Stimulated activated CD4-positive, alpha-beta T cell treated with anti-CD3 and anti-CD28 coated beads, Interleukin-1b, Interleukin-23, amount 100 ng/mL, for 4 hours (primary cell): ENCODE measurements at places on chromosomes 3 and 15.

- no peak for DNase-seq
Measured at GRCh38 chr3:124056846-124057245, 64.9 kb upstream of the ROPN1 start.

GRCh38 chr3:77513542-77513941 lies 473.6 kb downstream of the ROBO2 start:
- DNase-seq: no peak

GRCh38 chr3:128492671-128493569 lies at the start of gene GATA2:
Gene GATA2, minus strand, starts transcription at chr3:128493201. Its CDS starts 6,170 bp downstream, at chr3:128487031.
- no peak for DNase-seq

DNA sequence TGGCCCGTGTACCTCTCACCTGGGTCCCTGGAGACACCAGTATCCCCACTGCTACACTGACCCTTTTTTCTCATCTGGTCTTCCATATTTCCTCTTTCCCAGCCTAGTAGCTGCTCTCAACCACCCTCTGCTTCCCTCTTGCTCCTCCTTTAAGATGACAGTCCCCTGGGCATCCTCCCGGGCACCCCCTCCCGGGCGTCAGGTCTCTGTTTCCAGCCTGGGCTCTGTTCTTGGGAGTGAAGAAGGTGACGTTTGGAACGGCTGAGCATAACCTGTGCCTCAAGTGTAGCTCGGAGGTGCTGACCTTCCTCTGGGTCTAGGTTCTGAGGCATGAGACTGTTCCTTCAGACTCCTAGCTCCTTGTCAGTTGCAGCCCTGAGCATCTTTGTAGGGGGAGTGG lies 101.2 kb downstream of the VGLL4 start:
- DNase-seq: no peak

DNA sequence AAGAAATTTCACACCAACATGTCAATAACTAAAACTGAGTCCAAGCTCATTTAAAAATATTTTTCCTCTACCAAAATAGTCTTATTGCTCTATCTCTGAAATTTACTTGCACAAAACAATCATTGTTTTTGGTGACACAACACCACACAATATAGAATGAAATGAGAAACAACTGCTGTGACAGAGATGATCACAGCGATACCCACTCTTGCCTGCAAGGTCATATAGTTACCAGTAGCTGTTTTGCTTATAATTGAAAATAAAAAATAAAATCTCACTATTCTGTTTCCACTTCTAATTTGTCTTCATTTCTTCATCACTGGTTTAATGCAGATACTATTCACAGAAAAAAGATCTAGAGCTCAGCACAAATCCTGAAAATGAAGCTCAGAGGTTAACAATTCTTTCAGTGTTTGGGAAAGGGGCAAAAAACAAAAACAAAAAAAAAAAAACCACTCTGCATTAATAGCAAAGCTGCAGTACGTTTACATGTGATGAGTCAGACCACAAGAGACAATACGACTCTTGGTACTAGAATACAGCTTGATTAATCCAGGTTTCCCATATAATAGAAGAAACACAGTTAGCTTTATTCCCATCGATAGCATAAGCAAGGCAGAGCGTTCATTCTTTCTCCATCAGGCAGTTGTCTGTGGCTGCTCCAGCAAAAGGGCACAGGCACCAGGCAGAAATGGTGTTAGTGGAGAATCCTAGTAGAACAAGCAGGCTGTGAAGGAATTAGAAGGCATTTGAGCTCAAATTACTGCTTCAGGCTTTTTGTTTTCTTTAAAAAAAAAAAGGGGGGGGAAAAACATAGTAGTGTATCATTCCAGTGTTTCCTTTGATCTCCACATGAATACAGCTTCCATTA lies 773 bp downstream of the ANKRD28 start:
- DNase-seq: no peak

GRCh38 chr3:58334013-58334321 lies 1.3 kb downstream of the PXK start:
- DNase-seq: no peak
